ENCODE measurements at places on chromosomes 7 and 10. TPM values are rescaled to one million over a fixed set of nuclear protein-coding genes. Genes with fewer than 3 reads are reported as not detected.
A peak's percentile ranks its signal among the peaks of the same experiment; 100 is the strongest.

DNA sequence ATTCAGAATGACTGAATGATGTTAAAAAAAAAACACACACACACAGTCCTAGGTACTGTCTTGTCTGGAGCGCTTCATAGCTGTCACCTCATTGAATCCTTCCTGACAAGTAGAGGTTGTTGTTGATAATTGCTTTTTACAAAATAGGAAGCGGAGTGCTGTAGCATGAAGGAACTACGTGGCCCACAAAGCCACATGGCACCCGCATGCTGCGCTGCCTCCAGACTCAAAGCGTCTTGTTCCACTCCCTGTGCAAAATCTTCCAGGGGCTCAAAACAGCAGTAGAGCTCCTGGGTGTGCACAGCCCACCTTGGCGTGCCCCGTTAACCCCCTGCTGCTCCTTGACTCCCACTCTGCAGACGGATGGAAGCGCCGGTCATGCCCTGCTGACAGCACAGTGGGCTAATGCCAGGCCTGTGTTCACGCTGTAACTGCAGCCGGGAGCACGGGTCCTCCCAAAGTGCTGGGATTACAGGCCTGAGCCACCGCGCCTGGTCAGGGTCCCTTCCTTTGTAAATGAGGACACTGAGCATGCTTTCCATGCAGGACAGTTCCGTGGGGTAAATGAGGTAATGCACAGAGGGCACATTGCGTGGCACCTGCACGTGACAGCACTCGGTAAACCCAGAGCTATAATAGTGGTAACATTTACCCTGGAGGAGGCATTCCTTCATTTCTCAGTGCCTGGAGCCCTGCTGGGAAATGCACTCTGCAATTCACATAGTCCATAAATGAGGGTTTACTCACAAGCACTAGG lies 91.1 kb upstream of the GNA12 start:
- peak; percentile 79 for DNase-seq

GRCh38 chr7:2317556-2318293 lies 3.5 kb upstream of the SNX8 start:
- no peak for DNase-seq

DNA sequence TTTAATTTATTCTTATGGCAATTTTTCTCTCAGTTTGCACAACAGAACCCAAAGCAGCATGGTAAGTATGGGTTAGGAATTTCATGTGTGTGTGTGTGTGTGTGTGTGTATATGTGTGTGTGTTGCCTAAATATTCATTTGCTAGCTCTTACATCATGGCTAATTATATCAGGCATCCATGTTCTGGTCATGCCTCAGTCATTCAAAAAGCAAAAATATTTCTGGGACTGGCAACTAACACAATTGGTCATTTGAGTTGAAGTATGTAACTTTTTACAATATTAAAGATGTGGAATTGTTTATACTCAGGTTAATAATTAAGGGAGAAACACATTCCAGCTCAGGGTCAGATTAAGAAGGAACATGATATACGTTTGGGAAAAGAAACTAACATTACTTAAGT lies 67.6 kb upstream of the PHYHIPL start:
- no peak for DNase-seq

DNA sequence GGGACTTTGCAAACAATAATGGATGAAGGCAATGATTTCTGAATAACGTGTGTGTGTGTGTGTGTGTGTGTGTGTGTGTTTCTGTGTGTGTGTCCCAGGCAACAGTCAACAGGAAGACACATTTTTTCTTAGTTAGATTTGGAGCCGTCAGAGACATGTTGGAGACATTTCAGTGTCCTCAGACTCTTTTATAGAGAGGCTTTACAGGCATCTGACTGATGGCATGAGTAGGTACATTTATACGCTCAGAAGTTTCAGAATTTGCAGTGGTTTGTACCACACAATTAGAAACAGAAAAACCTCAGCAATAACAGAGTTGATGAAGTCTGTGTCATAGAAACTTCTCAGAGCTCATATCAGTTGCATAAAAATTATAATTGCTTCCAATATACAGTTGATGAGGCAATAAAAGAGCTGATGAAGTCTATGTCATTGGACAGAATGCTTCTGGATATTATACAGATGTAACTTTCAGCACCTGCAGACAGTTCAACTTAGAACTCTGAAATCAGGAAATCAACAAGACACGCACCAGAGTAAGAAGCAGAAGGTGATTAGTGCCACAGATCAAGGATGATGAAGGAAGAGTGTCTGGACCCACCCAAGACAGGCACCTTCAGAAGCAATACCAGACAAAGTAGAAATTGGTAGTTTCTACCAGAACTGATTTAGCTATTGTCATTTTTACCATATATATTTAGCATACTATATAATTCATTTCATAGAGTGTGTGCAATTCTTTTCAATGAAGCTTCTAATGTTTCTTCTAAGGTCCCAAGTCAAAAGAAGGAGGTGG lies 104.5 kb upstream of the LYZL1 start:
- no peak for DNase-seq

DNA sequence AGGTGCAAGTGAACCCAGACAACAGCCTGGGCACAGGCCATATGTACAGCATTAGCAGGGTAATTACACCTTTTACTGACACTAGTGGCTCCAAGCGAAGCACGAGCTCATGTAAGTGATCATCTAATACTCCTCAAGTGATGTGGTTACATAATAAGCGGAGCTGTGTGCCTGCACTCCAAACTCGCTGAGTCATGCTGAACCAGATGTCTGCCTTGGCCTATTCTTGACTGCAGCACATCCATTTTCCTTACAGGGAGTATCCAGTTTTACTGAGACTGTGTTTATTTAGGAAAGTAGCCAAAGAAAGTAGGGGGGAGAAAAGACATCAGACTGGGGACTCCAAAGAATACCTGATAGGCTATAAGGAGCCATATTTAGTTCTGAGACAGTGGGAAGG lies 90.1 kb downstream of the GRM3 start:
- DNase-seq, result peak; percentile 21

- DNase-seq, result no peak
Measured at GRCh38 chr10:103800789-103801540, 54.4 kb downstream of the SH3PXD2A start.

DNA sequence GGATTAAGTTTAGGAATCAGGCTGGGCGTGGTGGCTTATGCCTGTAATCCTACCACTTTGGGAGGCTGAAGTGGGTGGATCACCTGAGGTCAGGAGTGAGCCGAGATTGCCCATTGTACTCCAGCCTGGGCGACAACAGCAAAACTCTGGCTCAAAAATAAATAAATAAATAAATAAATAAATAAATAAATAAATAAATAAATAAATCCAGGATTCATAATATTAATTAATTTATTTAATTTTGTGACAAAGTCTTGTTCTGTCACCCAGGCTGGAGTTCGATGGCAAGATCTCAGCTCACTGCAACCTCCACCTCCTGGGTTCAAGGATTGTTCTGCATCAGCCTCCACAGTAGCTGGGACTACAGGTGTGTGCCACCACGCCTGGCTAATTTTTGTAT lies 4.2 kb downstream of the SUGCT start:
- no peak for DNase-seq

DNA sequence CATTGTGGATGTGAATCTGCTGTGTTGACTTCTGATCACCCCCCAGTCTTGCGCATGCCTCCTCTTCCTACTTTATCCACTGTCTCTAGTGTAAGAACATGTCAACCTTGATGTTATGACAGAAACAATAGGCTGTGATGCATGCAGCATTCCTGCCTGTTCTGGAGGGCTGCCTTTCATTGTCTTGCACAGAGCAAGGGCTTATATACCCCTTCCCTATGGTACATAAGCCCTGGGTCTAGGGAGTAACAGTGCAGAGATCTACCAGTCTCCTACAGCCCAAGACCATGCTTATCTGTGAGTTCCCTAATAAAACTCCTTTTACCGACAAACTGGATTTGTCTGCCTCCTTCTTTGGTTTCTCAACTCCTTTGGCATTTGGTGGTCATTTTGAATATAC lies 177.0 kb upstream of the STK17A start:
- DNase-seq, result no peak

- DNase-seq, result peak; percentile 42
Measured at GRCh38 chr10:121732656-121733445, 134.6 kb upstream of the FGFR2 start.

- peak; percentile 29 for DNase-seq
Measured at GRCh38 chr10:119539359-119539825, 3.1 kb downstream of the RGS10 start.

DNA sequence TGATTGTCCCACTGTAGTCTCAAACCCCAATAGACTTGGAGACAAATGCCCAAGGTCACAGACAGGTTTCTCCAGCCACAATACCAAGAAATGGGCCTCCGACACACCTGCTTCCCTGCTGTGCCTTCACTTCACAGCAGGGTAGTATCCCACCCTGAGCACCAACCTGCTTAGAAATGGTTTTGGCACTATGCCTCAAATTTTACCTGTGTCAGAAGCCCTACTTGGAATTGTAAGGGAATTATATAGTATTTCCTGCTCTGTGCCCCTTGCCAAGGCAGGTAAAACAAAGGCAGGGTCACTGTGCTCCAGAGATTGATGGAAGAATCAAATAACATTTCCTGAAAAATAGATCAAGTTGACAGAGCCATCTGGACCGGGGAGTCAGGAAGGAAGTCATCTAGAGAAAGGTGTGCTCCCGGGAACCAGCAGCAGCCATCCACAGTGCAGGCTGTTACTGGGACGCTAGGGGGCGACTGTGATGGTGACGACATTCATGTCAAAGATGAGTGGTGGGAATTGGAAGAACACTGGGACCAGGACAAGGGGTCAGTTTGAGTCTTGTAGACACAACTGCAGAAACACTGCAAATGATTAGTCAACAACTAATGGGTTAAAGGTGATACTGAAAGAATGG lies 117.8 kb upstream of the AKR1E2 start:
- DNase-seq, result no peak

DNA sequence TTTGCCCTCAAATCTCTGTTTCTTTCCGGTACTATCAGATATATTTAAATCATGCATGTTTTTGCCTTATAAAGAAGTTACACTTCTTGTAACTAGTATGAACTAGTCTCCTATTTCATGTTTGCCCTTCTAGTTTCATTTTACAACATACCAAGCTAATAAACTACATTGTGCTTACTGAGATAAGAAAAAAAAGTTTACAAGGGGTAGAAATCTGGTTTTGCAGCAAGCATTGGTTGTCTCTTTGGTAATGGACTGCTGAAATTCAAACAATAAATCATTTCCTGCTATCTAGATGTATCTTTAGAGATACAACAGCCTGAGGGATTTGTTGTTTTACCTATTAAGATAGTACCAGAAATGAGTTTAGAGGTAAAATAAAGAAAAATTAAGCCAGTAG lies 18.8 kb downstream of the PTTG1IP2 start:
- no peak for DNase-seq

DNA sequence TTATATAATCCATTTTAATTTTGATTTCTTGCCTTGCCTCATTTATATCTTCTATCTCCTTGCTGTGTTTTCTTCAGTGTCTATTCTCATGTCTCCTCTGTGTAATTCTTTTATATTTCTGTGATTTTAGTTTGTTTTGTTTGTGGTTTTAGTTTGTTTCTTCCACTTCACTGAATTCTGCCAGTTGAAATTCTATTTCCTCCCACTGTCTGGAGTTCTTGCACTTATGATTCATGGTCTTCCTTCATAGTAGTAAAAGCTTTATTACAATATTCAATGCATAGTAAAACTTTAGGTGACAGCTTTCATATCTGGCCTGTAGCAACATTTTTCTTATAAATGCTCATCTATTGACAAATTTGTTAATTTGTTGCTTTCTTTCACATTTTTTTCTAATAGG lies 113.3 kb downstream of the MAGI2 start:
- DNase-seq, result peak; percentile 30

GRCh38 chr10:102678842-102679289 lies 34.6 kb downstream of the TRIM8 start:
- peak; percentile 81 for DNase-seq

DNA sequence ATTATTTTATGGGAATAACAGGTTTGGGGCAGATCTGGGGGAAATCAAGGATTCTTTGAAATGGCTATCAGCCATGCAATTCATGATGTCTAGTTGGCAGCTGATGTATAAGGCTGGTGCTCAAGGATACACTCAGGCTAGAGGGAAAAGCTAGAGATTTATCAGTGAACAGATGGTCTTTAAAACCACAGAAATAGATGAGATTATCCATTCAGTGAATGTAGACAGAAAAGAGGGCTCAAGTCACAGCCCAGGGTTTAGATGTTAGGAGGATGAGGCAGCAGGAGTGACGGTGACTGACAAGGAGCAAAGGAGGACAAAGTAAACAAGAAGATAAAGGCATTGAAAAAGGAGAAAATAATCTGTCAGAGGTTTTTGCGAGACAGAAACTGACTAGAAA lies 238.7 kb downstream of the CDK14 start:
- no peak for DNase-seq

DNA sequence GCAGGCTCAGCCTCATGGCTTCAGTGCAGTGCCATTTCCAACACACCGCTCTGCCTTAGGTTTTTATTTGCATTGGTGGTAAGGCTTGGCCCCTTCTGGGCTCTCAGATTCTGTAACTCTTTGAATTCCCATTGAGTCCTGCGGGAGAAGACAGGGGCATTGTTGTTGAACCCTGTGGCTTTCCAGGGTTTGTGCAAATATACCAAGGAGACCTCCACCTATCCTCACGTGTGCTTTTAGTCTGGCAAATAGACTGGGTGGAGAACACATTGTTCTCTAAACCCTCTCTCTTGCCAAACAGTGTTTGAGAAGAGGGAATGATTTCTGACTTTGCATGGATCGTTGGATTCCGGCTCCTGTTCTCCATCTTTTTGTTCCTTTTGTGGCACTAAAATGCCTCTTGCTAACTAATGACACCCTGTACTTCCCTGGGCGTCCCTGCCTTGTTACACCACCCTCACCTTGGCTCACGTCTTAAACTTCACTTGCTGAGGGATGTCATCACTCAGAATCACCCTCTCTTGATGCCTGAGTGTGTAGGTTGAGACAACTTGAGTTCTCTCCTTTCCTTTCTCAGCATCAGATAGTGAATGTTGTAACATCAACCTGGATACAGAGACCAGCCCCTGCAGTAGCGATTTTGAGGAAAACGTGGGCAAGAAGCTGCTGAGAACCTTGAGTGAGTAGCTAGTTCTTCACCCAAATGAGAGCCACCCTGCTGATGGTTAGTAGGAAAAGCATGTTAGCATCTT lies 40.5 kb downstream of the GOT1 start:
- DNase-seq, result no peak

DNA sequence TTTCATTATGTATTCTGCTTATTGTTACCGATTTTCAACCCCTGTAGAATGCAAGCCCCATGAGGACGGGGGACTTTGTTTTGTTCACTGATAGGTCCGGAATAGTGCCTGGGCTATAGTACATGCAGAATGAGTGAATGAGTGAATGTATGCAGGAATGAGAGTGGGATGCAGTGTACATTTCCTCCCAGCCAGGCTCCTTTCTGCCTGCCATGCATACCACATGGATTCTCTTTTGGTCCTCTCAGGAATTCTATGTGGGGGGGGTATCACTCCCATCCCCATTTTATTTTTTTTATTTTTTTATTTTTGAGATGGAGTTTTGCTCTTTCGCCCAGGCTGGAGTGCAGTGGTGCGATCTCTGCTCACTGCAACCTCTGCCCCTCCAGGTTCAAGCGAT lies 16.7 kb downstream of the TRIM56 start:
- DNase-seq, result no peak

- no peak for DNase-seq
Measured at GRCh38 chr10:119575506-119575905, 21.3 kb downstream of the TIAL1 start.

UNCX gene
- not detected for total RNA-seq

TYW1B gene
- total RNA-seq, result 2.2 TPM

IKZF1 gene
- total RNA-seq, result under 0.01 TPM

CDK14 gene
- 39.1 TPM for total RNA-seq

PLXDC2 gene
- total RNA-seq, result 86.9 TPM

ZMIZ1 gene
- total RNA-seq, result 50.4 TPM

VGF gene
- total RNA-seq, result 0.36 TPM

ERVW-1 gene
- total RNA-seq, result not detected
